ENCODE measurements at places on chromosomes 7 and 10.

GRCh38 chr7:22569586-22570321 is 69.8 kb upstream of the STEAP1B start:
- DNase-seq = no peak

- DNase-seq = no peak
Measured at GRCh38 chr7:93958216-93958615, 36.7 kb downstream of the GNG11 start.

GRCh38 chr10:124849111-124849773 is 47.6 kb downstream of the ABRAXAS2 start:
- DNase-seq = no peak

- DNase-seq = no peak
Measured at GRCh38 chr7:151608031-151608551, 88.4 kb upstream of the RHEB start.

DNA sequence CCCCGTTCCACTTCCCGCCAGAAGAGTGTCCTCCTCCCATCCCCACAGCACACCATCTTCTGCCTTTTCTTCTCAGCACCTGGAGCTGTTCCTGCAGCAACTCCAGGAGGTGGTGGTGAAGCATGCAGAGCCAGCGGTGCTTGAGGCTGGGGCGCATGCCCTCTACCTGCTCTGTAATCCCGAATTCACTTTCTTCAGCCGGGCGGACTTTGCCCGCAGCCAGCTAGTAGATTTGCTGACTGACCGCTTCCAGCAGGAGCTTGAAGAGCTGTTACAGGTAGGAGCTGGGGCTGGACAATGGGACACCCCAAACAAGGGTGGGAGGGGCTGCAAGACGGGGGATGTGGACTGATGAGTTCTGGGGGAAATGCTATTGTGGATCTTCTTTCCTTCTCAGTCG is 19.1 kb upstream of the PVRIG start:
- DNase-seq = no peak

DNA sequence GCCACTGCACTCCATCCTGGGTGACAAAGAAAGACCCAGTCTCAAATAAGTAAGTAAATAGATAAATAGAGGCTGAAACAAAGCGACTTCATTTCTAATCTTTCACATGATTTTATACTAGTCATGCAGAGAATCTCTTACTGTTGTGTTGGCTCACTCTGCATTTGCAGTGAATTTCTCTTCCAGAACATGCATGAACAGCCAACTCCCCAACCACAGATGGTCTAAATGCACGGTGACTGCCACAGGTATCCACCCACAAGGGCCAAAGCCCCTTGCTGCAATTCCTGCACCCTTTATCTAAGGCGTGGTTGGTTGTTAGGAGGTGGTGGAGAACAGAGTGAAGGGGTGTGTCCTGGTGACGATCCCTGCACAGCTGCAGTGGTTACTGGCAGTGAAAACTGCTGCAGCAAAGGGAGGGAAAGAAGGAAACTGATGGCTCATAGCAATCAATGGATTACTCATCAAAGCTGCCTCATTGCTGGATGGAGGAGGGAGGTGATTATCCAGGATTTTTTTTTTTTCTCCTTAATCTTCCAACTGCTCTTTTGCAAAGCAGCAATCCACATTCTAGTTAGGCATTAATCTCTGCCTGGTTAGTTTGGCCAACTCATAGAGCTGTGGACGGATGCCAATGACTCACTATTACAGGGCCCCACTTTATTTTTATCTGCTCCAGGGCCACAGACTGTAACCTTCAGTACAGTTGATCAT is 50.6 kb downstream of the PRTFDC1 start:
- no peak for DNase-seq

- DNase-seq = no peak
Measured at GRCh38 chr7:51075681-51076580, 240.7 kb downstream of the COBL start.

GRCh38 chr10:115379064-115379463 is 285.9 kb downstream of the ATRNL1 start:
- no peak for DNase-seq

- DNase-seq = no peak
Measured at GRCh38 chr7:24812305-24812945, 55.2 kb upstream of the GSDME start.

GRCh38 chr10:89371079-89371478 is 6.8 kb upstream of the IFIT1B start:
- DNase-seq = no peak

- DNase-seq = no peak
Measured at GRCh38 chr10:20995123-20995987, 98.2 kb upstream of the NEBL start.

DNA sequence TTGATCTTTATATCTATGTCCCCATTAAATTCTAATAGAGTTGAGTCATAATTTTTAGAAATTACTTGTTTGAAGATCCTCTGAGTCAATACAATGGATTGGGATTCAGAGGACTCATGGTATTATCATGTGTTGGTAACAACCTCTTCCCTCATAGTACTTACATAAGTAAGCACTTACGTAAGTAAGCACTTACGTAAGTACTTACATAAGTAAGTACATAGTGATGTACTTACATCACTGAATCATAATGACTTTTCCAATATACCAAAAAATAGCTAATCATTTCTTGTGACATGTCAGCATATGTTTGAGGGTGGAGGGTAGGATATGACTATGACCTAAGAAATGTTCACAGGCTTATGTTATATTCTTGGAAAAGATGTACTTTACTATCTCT is 740.5 kb downstream of the SORCS1 start:
- DNase-seq = no peak

GRCh38 chr7:26858241-26858715 is 6.1 kb downstream of the SKAP2 start:
- no peak for DNase-seq

DNA sequence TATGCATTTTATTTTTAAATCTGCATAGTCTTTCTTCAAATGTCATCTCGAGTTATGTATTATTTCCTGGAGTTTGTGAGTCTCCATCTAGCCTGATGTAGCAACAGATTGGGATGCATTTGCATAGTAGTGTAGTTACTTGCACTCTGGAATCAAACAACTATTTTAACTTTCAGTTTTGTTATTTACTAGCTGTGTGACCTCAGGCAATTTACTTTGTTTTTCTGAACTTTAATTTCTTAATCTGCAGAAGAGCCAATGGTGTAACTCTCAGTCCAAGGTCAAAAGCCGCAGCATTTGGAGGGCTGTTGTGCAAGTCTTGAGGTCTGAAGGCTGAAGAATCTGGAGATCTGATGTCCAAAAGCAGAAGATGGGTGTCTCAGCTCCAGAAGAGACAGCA is 175.8 kb upstream of the SORCS1 start:
- DNase-seq = no peak

DNA sequence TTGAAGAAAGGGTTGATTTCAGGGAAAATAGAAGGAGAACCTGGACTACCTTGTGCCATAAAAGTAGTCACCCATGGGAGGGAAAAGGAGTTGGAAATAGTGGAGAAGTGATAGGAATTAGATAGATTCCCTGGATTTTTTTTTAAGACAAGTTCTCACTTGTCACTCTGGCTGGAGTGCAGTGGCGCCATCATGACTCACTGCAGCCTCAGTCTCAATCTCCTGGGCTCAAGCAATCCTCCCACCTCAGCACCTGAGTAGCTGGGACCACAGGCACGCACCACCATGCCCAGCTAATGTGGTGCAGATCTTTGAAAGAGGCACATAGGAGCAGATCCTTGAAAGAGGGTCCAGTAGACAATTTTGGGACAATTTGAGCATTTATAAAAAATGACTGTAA is 9.5 kb upstream of the BLNK start:
- no peak for DNase-seq

DNA sequence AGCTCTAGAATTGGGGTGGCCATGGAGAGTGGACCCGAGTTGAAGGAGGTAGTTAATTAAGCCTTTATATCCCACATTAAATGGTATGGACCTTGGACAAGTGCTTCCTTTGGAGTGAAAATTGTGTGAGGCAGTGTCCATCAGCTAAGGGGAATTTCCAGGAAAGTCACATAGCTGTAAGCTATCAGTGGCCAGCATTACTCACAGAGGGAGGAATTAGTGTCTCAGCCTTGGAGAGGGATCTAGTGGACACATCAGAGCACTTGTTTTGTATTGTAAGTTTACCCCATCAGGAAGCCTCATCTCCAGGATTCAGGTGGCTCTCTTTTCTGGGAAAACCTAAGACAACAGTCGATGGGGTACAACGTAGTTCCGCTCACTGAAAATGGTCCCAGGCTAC is 416.7 kb downstream of the TFEC start:
- DNase-seq = no peak

DNA sequence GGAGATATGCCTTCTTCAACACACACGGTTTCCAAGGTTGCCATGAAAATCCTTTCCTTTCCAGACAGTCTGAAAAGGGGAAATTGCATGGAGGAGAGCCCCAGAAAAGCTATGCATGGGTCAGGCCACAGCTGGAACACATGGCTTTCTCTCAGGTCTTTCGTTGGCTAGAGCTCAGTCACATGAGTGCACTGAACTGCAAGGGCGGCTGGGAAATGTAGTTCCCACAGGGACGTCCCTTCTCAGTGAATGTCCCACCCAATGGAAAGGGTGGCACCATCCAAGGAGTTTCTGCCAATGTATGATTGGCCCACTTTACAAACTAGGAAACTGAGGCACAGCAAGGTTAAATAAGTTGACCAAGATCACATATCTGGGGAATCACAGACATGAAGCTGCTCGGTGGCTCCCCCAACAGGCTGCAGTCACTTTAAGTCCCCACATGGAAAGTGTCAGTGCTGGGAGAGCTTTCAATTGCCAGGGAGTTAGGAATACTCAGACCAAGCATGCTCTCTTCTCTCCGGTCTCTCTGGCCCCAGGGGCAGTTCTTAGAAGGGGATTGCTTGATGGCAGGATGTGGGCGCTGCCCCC is 571.3 kb downstream of the GLRX3 start:
- DNase-seq = no peak

DNA sequence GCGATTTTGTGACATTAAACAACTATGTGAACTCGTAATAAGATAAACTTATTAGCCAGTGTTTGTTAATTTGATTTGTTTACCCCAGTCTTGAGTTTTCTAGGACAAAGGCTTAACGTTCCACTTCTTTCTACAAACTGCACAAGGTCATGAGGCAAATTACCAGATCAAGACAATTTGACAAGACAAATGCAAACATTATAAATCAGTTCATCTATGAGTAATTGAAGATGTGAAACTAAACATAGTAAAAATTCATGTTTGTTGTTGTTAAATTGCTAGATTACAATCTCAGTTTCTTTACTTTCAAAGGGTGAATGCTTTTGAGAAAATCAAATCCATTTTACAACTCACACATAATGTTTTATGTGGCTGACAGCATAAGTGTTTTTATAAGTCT is 13.4 kb upstream of the ZNF804B start:
- DNase-seq = no peak

DNA sequence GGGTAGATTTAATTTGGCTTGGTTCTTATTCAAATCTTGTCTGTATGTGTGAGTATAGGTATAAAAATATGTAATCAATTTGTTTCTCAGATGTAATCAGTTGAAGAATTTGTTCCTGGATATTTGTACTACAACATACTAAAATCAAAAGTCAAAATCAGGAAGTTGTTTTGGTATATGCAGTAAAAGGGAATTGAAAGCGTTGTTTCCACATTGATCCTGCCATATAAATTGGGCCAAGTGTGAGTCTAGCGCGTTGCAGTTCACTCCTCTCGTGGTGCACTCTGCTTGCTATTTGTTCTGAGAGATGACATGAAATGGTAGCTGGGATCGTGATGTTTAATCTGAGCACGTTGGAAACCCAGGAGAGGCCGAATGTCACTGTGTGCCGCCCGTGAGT is 55.9 kb downstream of the SHH start:
- no peak for DNase-seq

DNA sequence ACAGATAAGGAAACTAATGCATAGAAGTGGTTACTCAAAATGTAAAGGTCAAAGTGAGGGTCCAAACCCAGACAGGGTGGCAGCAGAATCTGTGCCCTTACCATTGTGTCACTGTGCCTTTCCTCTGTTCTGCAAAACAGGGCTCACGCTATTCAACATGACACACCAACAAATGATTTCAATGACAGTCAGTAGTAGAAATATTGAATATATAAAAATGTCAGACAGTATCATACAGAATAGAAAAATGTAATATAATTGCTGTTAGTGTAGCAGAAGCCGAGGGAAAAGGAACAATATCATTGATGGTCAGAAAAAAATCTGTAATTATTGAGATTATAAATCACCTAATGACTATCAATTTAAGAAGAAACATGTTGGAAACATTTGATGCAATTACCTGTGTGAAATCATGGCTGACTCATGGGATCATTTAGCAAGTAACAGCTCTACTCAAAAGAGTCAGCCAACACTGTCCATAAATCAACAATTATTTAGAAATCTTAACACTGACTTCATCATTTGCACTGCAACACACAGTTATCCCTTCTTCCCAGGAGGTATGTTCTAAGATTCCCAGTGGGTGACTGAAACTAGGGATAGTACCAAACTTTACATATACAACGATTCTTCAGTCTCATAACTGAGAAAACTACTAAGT is 198.7 kb downstream of the DGKI start:
- no peak for DNase-seq

DNA sequence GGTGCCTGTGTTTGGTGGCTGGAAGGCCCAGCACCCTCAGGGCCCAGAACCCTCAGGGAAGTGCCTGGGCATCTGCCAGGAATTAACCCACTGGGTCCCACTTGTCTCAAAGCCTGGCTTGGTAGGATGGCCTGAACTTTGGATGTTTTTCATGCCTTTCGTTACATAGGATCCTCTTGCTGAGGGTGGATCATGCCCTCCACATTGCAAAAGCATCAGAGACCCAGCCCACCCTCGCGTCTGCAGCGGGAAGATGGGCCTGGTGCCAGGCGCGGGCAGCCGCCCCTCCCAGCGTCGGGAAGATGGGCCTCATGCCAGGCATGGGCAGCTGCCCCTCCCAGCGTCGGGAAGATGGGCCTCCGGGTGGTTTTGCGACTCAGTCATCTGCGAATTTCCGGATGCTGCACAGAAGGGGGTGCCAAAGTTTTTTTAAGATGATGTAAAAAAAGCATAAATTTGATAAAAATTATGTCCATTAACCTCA is 51.9 kb upstream of the PRKAR1B start:
- DNase-seq = no peak
